ENCODE measurements at places on chromosomes 2 and 18.
A peak's percentile ranks its signal among the peaks of the same experiment; 100 is the strongest.

DNA sequence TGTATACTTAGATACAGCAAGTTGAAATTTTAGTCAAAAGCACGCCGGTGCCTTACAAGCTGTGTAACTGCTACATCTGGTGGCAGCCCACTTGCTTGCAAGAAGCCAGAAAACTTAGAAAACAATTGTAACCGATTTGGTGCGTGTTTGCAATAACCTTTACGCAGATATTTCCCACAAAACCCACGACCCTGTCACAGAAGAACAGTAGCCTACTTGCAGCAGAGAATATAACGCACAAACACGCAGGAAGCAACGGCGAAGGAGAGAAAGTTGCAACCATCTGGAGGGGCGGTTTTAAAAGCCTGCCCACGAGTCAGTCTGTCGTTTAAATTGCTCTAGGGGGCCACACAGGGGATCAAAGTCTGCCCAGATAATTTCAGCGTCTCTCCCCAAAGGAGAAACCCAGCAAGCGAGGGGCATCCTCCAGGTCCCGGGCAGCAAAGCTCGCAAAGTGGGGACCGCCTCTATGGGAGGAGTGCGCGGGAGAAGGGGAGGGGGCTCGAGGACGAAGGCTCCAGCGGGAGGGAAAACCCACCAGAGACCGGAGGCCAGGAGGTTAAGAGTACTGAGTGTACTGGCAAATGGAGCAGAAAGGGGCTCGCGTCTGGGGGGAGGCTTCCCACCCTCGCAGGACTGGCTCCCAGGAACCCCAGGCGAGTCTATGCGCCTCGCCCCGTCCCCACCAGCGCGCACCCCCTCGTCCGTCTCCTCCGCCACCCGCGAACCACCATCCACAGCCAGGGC lies 1.1 kb downstream of the TLK1 start:
- peak; percentile 65 for DNase-seq

DNA sequence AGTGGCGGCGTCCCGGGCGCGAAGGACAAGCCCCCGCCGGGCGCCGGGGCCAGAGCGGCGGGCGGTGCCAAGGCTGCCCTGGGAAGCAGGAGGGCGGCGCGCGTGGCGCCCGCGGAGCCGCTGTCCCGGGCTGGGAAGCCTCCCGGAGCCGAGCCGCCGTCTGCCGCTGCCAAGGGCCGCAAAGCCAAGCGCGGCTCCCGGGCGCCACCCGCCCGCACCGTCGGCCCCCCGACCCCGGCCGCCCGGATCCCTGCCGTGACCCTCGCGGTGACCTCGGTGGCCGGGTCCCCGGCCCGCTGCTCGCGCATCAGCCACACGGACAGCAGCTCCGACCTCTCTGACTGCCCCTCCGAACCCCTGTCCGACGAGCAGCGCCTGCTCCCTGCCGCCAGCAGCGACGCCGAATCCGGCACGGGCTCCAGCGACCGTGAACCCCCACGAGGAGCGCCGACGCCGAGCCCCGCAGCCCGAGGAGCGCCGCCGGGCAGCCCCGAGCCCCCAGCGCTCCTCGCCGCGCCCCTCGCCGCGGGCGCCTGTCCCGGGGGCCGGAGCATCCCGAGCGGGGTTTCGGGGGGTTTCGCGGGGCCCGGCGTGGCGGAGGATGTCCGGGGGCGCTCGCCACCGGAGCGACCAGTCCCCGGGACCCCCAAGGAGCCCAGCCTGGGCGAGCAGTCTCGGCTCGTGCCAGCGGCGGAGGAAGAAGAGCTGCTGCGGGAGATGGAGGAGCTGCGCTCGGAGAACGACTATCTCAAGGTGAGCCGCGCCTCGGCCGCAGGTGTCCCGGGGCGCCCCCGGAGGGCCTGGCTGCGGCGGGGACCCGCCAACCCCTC lies 820 bp downstream of the MTCL1 start:
- peak; percentile 19 for DNase-seq

DNA sequence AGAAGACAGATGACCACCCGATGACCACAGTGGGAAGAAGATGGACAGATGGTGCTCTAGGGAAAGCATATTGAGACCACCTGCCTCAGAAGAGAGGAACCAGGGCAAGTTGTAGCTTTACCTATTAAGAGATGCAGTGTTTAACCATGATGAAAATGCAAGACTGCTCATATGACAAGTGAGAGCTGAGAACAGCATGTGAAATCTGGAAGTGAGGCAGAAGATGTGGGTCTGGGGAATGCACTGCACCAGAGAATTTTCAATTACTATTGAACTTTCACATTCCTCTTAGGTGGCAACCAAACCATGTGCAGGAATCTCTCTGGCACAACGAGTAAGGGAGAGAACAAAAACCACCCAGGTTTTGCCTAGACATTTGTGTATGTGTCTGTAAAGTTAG lies 184.8 kb upstream of the CRIM1 start:
- DNase-seq: no peak

GRCh38 chr2:145743011-145743410 lies 1223.1 kb upstream of the ZEB2 start:
- no peak for DNase-seq

DNA sequence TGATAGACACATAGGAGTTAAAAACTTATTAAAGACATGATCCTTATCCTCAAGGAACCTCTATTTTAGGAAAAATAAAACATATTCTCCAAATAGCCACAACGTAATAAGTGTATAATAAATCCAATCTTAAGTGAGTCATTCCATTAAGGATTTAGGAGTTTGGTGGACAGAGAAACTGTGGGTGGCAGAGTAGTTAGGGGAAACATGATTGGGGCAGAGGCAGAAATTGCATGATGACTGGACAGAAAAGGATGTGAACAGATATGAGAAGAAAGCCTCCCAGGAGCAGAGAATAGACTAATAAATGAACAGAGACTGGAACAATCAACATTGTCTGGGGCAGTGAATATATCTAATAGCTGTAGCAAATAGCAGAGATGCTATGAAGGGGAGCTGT lies 48.1 kb upstream of the SIGLEC15 start:
- no peak for DNase-seq

DNA sequence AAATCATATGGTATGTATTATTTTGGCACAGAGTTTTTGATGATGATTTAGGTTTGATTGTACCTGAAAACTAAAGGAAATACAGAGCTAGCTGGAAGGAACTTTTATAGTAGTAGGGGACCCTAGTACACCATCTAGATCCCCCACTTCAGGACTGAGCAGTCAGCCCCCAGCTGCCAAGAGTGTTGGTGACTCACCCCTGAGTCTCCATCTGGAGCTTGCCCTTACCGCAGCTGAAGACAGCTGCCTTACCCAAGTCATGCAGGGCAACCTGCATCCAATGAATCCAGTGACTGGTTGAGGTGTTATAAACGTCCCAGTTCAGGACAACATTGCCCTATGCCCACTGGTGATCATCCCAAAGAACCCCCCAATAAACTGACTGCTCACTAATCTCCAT lies 15.3 kb downstream of the PMS1 start:
- no peak for DNase-seq

- no peak for DNase-seq
Measured at GRCh38 chr2:239839306-239839705, 185.8 kb downstream of the NDUFA10 start.

DNA sequence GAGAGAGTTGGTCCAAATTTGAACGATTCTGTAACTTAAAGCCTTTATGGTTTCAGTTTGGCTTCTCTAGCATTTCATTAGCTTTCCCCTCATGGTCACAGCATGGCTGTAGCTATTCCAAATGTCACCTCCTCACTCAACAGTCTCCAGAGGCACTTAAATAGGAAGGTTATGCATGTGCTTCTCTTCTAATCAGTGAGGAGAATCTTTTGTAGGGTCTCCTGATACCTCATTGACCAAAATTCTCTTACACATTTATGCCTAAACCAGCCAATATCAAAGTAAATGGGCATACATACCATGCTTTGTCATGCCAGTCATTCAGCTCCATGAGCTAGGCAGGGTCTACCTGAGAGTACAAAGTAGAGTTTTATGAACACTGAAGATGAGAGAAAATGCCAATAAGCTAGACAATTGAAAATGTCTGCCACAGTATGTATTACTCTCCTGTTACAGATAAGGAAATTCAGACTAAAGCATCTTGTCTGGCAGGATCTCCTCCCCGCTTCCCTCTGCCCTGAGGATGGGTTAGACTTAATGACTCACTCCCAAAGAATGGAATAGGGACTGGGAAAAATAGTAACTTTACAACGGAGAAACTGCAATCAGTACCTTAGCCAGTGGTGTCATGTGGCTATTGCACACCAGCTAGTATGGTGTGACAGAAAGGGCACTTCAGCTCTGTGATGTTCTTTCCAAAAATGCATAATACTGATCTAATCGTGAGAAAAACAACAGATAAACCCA lies 15.4 kb downstream of the DSG2 start:
- no peak for DNase-seq

GRCh38 chr2:769771-770170 lies 92.6 kb upstream of the TMEM18 start:
- DNase-seq: no peak

DNA sequence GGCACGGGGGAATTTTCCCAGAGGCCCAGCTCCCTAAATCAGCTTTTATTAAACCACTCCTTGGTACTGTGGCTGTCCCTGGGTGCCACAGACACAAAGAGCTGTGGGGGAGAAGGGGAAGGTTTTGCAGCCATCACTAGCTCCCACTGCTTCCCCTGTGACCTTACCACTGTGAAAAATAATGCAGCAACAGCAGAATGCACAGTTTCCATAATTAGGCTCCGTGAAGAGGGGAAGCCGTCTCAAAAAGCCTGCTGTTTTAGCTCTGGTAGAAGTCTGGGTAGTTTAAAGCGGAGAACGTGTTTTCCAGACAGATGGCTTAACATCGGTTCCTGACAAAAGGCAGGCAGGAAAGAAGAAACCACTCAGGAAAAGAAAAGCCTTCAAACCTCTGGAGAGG lies 27.5 kb upstream of the CAB39 start:
- DNase-seq: peak; percentile 2

GRCh38 chr2:132936791-132937190 lies 266.8 kb upstream of the LYPD1 start:
- DNase-seq: no peak
